Cerebellar nuclear complex (tissue), 1 donor: ENCODE measurements at places on chromosomes 6 and 20.

- DNase-seq, result no peak
Observed at GRCh38 chr6:24517659-24518543, 23.1 kb downstream of the ALDH5A1 start.

DNA sequence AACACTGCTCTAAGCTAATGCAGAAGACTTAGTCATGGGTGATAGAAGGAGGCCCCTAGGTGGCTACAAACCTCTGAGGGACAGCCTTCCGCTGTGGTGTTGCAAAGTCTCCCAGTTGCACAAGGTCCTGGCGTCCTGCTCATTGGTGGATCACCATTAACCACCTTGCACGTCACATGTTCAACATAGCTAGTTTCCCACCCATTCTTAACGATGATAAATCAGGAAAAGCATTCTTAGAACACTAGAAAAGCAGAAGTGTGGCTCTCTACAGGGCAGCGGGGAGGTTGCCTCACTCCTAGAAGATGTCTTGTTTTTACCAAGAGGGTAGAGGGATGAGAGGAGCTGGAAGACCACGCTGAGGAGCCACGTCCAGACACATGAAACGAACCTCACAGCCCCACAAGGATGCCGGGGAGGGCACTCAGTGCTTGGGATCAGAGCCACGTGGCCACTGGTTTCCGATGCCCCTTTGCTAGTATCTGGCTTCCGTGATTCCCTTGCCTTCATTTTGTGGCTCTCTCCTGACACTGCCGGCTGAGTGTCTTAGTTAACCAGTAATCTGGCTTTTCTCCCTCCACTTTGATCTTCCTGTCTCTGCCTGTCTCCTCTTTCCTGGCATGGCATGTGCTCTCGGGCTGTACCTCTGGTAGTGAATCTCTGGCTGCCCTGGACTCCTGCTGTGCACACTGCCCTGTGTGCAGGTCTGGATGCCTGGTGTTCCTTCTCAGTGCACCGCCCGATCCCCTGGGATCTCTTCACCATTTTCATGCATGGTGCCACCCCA is 91.4 kb upstream of the NEDD9 start:
- no peak for DNase-seq

GRCh38 chr6:157152556-157152955 is 170.8 kb downstream of the TMEM242 start:
- DNase-seq, result no peak

DNA sequence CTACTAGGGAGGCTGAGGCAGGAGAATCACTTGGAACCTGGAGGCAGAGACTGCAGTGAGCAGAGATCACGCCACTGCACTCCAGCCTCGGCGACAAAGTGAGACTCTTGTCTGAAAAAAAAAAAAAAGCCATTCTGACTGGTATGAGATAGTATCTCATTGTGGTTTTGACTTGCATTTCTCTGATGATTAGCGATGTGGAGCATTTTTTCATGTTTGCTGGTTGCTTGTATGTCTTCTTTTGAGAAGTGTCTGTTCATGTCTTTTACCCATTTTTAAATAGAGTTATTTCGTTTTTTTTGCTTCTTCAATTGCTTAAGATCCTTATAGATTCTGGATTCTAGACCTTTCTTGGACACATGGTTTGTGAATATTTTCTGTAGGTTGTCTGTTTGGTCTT is 103.5 kb upstream of the SIM1 start:
- no peak for DNase-seq

- DNase-seq, result no peak
Observed at GRCh38 chr20:48277266-48277665, 492.0 kb upstream of the SULF2 start.

GRCh38 chr20:51285684-51286083 is 256.8 kb downstream of the NFATC2 start:
- DNase-seq, result no peak

- no peak for DNase-seq
Observed at GRCh38 chr6:66964216-66964615, 1257.2 kb upstream of the EYS start.

DNA sequence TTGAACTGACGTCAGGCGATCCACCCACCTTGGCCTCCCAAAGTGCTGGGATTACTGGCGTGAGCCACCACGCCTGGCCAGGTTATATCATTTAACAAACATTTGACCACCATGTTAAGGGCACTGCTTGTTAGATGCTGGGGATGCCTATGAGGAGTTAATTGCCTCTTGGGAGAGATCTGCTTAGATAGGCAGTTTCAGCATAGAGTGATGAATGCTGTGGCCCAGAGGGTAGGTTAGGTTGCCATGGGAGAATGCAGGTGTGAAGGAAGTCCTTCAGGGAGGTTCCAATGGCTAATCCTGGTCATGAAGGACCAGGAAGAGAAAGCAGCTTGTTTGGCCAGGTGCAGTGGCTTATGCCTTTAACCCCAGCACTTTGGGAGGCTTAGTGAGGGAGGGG is 17.0 kb downstream of the PHF20 start:
- no peak for DNase-seq

DNA sequence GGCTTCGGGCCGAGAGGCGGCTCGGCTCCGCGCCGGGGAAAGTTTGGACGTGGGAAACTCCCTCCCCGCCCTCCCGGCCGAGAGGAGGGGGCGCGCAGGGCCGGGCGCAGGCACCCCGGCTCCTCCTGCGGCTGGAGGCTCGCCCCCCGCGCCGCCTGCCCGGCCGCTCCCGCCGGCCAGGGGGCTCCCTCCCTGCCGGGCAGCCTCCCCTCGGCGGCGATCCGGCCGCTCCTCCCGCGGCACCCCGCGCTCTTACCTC is 370 bp downstream of the CDH22 start:
- DNase-seq, result no peak

DNA sequence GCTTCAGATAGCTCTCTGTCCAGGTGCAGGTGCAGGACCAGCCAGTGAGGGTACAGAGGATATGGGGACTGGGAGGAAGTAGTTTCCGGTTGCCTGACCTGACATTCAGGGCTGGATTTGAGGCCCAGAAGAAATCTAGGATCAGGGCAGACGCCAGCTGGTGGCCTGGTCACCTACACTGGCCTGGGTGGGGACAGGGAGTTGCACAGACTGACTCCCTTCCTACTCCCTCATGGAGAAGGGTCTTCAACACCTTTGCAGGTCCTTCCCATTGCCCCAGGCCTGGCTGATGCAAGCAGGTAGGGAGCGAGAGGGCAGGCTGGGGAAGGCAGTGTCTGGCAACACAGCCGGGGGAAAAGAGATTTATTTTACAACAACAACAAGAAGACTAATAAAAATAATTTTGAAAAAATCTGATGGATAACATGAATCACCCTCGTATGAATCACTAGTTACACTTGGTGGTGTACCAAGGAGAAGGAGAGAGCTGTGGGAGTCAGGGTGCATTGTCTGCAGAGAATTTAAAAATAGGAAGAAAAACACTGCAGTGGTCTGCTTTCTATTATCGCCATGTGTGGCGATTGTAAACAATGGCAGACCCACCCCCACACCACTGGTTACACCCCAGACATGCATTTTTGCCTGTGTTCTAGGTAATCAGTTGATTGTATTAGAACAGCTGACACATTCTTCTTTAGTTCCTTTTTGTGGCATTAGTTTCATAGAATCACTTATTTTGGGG is 62.3 kb upstream of the SNX9 start:
- no peak for DNase-seq

DNA sequence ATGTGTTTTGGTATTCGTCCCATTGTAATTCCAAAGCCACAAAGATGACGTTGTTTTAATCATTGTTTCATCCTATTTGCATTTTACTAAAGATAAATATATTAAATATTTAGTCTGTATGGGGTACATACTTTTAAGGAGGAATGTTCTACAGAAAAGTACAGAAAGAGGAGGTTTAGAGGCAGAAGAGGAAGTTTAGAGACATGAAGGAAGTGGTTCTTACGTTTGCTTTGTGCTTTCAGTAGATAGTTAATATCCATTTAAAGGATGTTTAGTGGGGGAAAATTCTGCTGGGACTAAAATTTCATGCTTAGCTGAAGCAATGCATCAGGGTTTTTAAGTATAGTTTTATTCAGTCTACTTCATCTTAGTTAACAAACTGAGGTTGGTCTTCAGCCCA is 116.6 kb downstream of the CRYBG1 start:
- no peak for DNase-seq

DNA sequence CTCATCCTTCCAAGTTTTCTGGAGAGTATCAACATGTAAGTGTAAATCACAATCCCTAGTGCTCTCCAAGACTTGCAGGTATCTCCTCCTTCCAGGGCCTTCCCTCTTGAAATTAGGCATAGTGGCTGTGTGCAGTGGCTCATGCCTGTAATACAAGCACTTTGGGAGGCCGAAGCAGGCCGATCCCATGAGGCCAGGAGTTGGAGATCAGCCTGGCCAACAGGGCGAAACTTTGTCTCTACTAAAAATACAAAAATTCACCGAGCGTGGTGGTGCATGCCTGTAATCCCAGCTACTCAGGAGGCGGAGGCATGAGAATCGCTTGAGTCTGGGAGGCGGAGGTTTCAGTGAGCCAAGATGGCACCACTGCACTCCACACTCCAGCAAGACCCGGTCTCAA is 9.4 kb upstream of the ANGPT4 start:
- no peak for DNase-seq

DNA sequence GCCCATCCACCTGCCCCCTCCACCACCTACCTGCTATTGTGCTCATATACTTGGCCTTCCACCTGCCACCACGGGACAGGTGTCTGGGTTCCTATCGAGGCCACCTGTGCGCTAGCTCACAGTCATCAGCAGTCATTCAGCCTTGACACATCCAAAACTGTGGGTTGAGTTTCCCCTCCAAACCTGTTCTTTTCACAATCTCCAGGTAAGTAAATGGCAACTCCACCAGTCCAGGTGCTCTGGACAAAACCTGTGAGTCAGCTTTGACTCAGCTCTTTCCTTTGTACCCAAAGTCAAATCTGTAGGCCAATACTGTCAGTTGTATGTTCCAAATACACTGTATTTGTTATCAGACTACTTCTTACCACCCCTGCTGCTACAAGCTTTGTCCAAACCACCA is 52.6 kb downstream of the SPTLC3 start:
- no peak for DNase-seq

GRCh38 chr6:87767478-87767877 is 65.4 kb upstream of the AKIRIN2 start:
- DNase-seq, result no peak

GRCh38 chr6:5566718-5567117 is 305.4 kb downstream of the FARS2 start:
- DNase-seq, result no peak

- DNase-seq, result no peak
Observed at GRCh38 chr6:87029711-87030314, 65.1 kb downstream of the CGA start.

DNA sequence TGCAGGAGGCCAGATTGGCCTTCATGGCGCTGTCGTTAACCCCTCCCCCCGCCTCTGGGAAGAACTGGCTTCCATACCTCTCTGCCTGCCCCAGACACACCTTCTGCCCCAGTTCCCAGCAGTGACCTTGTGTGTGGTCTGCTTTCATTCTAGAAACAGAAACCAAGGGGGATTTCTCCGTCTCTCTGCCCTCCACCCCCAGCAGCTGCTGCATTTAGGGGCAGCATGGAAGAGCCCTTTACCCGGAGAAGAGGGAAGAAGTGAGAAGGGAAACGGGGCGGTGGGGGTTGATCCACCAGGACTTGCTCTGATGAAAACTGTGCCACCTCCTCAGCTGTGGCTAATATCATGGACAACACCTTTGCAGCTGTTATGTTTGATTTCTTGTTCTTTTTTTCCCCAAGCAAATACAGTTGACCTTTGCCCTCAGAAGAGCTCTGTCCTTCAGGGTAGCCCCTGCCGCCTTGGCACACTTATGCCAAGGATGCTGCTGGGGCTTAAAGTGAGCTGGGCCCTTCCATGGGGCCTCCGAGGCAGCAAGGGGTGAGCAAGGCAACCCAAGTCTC is 6.1 kb downstream of the GLP1R start:
- DNase-seq, result no peak

DNA sequence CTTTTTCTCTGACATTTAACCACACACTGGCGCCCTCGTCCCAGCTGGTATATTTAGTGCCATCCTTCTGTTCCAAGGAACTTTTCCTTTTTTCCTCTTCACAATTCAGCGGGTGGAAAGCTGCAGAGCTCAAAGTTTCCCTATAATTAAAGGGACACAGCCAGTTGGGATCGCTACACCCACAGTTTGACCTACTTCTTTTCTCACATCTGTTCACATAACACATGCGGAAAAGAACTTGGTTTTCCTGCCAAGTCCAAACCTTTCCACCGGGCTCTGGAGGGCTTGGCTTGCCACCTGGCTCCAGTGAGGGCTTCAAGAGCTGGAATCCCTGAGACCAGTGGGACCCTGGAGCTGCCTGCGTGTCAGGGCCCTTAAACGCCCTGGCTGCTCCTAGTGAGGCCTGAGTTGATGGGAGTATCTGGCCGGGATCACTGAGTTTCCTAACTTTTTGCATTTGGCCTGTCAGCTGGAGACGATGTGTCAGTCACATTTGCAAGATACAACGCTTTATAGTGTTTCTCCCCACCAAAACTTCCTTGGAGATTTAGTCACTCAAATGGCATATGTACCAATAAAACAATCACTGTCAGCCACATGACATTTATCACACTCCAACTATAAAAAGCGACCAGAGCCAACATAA is 176.0 kb downstream of the SASH1 start:
- DNase-seq, result no peak

DNA sequence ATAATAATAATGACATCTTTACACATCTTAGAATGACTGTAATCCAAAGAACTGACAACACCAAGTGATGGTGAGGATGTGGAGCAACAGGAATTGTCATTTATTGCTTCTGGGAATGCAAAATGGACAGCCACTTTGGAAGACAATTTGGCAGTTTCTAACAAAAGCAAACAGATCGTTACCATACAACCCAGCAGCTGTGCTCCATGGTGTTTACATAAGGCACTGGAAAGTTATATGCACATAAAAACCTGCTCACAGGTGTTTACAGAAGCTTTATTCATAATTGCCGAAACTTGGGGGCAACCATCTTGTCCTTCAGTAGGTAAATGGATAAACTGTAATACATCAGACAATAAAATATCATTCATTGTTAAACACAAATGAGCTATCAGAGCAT is 18.3 kb upstream of the ASF1A start:
- DNase-seq, result no peak

DNA sequence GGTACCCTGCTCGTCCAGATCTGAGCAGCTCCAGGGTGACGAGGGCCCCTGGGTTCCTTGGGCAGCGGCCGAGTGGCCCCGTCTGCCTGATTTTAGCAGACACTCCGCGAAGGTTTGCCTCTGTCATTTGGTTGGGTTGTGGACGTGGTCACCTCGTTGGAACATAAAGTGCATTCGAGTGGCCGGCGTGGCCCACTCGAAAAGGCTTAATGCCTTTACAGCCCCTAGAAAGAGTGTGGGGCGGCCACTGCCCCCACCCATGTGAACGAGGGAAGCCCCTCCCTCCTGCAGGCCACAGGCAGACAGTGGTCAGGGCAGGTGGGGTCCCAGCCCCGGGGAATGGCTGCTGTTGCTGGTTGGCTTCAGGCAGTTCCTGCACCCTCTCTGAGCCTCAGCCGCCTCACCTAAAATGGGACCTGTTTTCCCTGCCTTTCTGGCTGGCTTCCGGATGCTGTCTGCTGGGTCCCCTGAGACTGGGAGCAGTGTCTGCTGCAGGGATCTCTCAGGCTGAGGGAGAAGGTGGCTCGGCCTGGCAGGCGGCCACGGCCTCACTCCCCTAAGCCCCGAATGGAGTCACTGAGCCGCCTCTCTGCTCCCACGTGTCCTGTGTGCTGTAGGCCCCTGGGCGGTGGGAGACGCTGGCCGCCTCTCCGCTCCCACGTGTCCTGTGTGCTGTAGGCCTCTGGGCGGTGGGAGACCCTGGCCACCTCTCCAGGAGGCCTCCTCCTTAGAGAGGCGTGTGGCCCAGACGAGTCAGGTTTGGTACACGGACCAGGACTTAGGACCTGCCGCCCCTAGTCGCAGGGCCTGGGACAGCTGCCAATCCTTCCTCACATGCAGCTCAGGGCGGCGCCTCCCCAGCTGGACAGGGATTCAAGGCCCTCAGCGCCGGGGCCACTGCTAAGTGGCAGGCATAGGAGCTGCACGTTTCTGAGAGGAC is 233.0 kb downstream of the ERMARD start:
- no peak for DNase-seq
